Lower lobe of right lung (tissue), 2 donors: ENCODE measurements at places on chromosomes 2 and 18. TPM values are rescaled to one million over a fixed set of nuclear protein-coding genes. Genes with fewer than 3 reads are reported as not detected.
A peak's percentile ranks its signal among the peaks of the same experiment; 100 is the strongest.

DNA sequence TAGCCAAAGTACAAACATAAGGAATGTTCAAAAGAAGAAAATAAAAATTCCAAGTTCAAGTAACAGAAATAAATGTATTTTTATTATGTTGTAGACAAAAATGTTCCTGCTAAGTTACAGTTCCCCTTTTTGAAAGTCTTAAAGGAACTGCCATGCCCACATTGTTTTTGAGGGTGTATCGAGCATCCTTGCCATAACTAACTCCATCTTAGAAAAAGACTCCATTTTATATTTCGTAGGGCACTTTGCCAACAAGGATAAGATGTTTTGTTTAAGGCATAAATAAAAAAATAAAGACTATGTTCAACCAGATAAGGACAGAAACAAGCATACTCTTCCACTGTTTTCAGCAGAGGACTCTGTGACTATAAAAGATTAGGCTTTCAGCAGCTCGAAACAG lies 67.3 kb downstream of the TMEM237 start:
- no peaks in the 10 kb centered on the region for H3K27me3 ChIP-seq
- DNase-seq = no peak
- no peaks in the 10 kb centered on the region for H3K36me3 ChIP-seq
- no peak overlapping the region for H3K27ac ChIP-seq

Gene GKN1
- total RNA-seq = not detected

GRCh38 chr18:8696749-8697211 lies 8.6 kb upstream of the MTCL1 start:
- no peak overlapping the region for H3K27ac ChIP-seq
- DNase-seq = peak; percentile 81
- H3K4me1 ChIP-seq = no peaks in the 10 kb centered on the region
- peaks cover 4% of the 10 kb centered on the region for H3K27me3 ChIP-seq
- no peak overlapping the region for H3K4me3 ChIP-seq

DNA sequence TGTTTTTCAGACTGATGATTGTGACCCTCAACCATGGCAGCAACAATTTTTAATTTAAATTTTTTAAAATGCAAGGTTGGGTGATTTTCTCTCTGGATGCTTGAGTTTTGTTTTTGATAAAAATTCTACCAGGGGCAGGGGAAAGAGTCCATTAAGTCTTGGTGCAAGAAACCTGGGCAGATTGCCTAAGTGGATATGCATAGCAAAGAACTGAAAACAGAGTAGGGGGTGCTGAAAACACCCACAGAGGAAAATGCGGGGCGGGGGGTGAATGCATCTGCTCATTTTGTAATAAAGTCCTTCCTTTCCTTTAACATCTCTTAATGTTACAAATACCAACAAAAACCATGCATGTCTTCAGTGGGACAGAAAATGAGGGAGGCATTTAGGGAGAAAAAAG lies 138.0 kb downstream of the NEDD4L start:
- peaks cover 54% of the 10 kb centered on the region for H3K4me1 ChIP-seq
- H3K4me3 ChIP-seq = no peak overlapping the region
- H3K36me3 ChIP-seq = no peaks in the 10 kb centered on the region
- H3K27me3 ChIP-seq = no peaks in the 10 kb centered on the region
- H3K27ac ChIP-seq = no peak overlapping the region

DNA sequence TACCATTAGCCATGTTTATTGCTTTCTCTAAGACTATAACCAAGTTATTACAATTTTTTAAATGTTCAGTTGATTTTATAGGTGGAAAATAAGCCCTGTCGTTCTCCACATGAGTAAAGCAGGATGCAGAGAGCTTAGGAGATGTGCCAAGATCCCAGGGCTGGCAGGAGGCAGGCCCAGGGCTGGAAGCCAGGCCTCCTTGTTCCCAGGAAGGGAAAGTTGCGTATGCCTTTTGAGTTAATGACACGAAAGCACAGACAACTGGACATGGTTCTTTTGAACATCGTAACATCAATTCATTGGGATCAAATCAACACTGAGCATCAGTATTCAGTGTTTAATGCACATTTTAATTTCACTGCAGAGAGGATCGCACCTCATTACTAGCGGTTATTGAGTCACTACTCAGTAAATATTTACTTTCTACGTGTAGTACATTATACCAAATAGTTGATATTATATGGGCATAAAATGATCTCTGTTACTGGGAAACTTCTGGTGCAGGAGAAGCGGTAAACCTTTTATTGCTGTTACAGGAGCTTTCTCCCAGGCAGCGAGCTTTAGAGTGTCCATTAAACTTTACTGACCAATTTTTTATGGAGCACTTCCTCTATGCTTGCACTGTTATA lies 60.0 kb downstream of the RNF144A start:
- no peak overlapping the region for H3K4me3 ChIP-seq
- peak overlapping the region; percentile 44 for H3K27ac ChIP-seq
- no peaks in the 10 kb centered on the region for H3K27me3 ChIP-seq

DNA sequence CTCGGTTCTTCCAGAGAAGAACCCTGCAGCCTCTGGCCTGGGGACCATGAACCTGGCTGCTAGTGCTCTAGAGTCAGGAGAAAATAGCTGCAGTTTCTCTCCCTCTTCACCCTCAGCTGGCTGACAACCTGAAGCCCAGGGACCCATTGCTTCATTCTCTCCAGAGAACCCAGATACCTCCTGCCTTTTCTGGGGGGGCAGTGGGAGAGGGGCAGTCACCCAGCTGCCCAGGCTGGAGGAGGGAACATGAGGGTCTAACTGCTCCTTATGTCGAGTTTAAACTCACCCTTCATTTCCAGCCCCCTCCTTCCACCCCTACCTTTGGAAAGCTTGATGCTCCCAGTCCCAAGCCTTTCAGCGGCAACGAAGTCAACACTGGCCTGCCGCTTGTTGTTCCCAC lies 7.6 kb upstream of the ZFAND2B start:
- H3K36me3 ChIP-seq = no peaks in the 10 kb centered on the region
- H3K4me3 ChIP-seq = no peak overlapping the region
- H3K4me1 ChIP-seq = no peaks in the 10 kb centered on the region
- H3K27ac ChIP-seq = no peak overlapping the region

- no peaks in the 10 kb centered on the region for H3K4me1 ChIP-seq
- DNase-seq = no peak
- H3K4me3 ChIP-seq = no peak overlapping the region
- no peaks in the 10 kb centered on the region for H3K27me3 ChIP-seq
- H3K36me3 ChIP-seq = no peaks in the 10 kb centered on the region
Observed at GRCh38 chr2:205366336-205367060, 315.8 kb upstream of the NRP2 start.

DNA sequence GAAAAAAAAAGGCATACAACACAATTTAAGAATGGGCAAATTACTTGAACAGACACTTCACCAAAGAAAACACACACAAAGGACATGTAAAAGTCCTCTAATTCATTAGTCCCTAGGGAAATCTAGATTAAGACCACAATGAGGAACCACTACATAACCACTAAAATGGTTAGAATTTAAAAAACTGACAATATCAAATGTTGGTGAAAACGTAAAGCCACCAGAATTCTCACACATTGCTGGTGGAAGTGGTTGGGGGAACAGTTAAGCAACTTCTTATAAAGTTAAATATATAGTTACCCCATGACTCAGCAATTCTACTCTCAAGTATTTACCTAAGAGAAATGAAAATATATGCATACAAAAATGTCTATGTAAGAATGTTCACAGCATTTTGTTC lies 11.8 kb downstream of the RTN4 start:
- H3K4me1 ChIP-seq = peaks cover 42% of the 10 kb centered on the region
- no peak overlapping the region for H3K4me3 ChIP-seq
- no peak overlapping the region for H3K27ac ChIP-seq
- H3K36me3 ChIP-seq = no peaks in the 10 kb centered on the region

DNA sequence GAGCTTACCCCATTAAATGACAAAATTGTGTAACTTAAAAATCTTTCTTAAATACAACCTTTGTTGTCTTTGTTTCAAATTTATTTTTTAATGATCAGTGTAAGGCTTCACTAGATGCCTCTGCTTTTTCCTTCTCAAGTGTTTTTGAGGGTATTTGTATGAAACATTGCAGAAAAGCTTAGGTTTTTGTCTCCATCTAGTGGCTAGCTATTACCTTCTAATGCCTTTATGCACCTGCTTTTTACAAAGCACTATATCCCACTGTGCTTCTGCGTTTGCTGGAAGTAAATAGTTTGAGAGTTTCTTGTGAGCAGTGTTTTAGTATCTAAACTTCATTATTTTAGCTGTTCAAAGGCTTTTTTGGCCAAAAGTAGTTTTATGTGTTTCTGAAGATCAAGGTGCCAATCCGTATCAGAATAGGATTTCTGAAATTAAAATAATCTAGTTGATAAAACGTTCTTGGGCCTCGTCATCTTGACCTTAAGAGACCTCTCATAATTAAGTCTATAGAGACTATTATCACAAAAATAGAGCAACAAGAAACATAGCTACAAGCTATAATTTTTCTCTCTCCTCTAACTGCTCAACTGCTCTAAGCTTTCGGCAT lies 47.0 kb downstream of the IWS1 start:
- peaks cover 43% of the 10 kb centered on the region for H3K36me3 ChIP-seq
- H3K27ac ChIP-seq = no peak overlapping the region
- DNase-seq = no peak

GRCh38 chr2:850429-850828 lies 100.2 kb upstream of the SNTG2 start:
- H3K4me1 ChIP-seq = no peaks in the 10 kb centered on the region
- H3K4me3 ChIP-seq = no peak overlapping the region
- DNase-seq = no peak
- H3K36me3 ChIP-seq = no peaks in the 10 kb centered on the region
- H3K27ac ChIP-seq = no peak overlapping the region

GRCh38 chr2:205789906-205790305 lies 107.6 kb downstream of the NRP2 start:
- DNase-seq = no peak
- no peak overlapping the region for H3K27ac ChIP-seq
- no peaks in the 10 kb centered on the region for H3K27me3 ChIP-seq
